ENCODE measurements at places on chromosomes 7 and 10. TPM values are rescaled to one million over a fixed set of nuclear protein-coding genes. Genes with fewer than 3 reads are reported as not detected.

ZDHHC4 gene
- 50.5 TPM for total RNA-seq

CCL26 gene
- total RNA-seq: 9.9 TPM

GDF2 gene
- total RNA-seq: not detected

COBL gene
- total RNA-seq: 4.1 TPM

MNX1 gene
- 3.0 TPM for total RNA-seq

SLC26A4 gene
- total RNA-seq: 0.11 TPM
